ENCODE measurements at places on chromosomes 6 and 20. TPM values are rescaled to one million over a fixed set of nuclear protein-coding genes. Genes with fewer than 3 reads are reported as not detected.

DPPA5 gene
- total RNA-seq, result not detected

AURKA gene
- 9.7 TPM for total RNA-seq

NR2E1 gene
- total RNA-seq, result not detected

AP5S1 gene
- 21.5 TPM for total RNA-seq

CTAGE9 gene
- total RNA-seq, result not detected

PTCHD4 gene
- total RNA-seq, result 13.3 TPM

SULF2 gene
- total RNA-seq, result 220 TPM

C20orf202 gene
- total RNA-seq, result under 0.01 TPM

GTSF1L gene
- not detected for total RNA-seq

SOX4 gene
- 67.5 TPM for total RNA-seq

MYLK2 gene
- 42.1 TPM for total RNA-seq

PRDM13 gene
- total RNA-seq, result not detected

HLA-DRB1 gene
- total RNA-seq, result 0.76 TPM

ZBTB12 gene
- total RNA-seq, result 3.0 TPM

MYO6 gene
- total RNA-seq, result 26.7 TPM

BPIFB2 gene
- not detected for total RNA-seq

DDX43 gene
- total RNA-seq, result 1.3 TPM

CCM2L gene
- total RNA-seq, result 17.3 TPM

DNPH1 gene
- total RNA-seq, result 63.5 TPM

SCRT2 gene
- total RNA-seq, result not detected

ZBTB46 gene
- total RNA-seq, result 67.1 TPM

ASF1A gene
- total RNA-seq, result 16.7 TPM

DUSP15 gene
- 0.26 TPM for total RNA-seq

NMBR gene
- total RNA-seq, result not detected

UST gene
- under 0.01 TPM for total RNA-seq

BCAS1 gene
- not detected for total RNA-seq

CMTR1 gene
- total RNA-seq, result 30.2 TPM

GRM1 gene
- total RNA-seq, result 0.13 TPM

STMND1 gene
- total RNA-seq, result not detected

SPEF1 gene
- under 0.01 TPM for total RNA-seq

SLC4A11 gene
- total RNA-seq, result 26.0 TPM

MAP3K7 gene
- total RNA-seq, result 19.8 TPM

DNAAF9 gene
- 10.5 TPM for total RNA-seq

GABRR1 gene
- total RNA-seq, result not detected

RCAN2 gene
- 0.26 TPM for total RNA-seq

ZBTB2 gene
- 6.7 TPM for total RNA-seq

CLDN20 gene
- not detected for total RNA-seq

OR12D3 gene
- not detected for total RNA-seq

SYNJ2 gene
- 24.7 TPM for total RNA-seq

PEDS1 gene
- total RNA-seq, result 20.0 TPM

DAAM2 gene
- total RNA-seq, result 0.13 TPM

PAX1 gene
- total RNA-seq, result not detected
